Stimulated activated CD8-positive, alpha-beta memory T cell treated with anti-CD3 and anti-CD28 coated beads, Interleukin-2, amount 100 ng/mL, for 48 hours (primary cell): ENCODE measurements at places on chromosomes 7 and 10.

GRCh38 chr10:549391-549790 lies 140.1 kb downstream of the DIP2C start:
- DNase-seq: no peak

- no peak for DNase-seq
Observed at GRCh38 chr7:40092182-40092581, 42.2 kb downstream of the MPLKIP start.

DNA sequence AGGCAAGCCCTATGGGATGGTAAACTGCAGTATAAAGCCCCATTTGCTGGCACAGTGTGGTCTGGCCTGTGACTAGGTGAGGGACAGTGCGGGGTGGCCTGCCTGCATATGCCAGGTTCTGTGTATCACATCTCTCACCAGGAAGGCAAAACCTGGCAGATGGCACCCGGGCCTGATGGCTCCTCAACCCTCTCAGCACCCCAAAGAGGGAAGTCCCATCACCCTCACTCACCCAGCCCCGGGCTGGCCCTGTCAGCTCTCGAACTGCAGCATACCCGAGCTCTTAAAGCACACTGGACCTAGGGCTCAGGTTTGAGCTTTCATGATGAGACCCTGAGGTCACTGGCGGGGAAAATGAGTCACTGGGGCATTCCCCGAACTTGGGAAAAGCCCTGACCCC lies 130.5 kb downstream of the LHPP start:
- no peak for DNase-seq

DNA sequence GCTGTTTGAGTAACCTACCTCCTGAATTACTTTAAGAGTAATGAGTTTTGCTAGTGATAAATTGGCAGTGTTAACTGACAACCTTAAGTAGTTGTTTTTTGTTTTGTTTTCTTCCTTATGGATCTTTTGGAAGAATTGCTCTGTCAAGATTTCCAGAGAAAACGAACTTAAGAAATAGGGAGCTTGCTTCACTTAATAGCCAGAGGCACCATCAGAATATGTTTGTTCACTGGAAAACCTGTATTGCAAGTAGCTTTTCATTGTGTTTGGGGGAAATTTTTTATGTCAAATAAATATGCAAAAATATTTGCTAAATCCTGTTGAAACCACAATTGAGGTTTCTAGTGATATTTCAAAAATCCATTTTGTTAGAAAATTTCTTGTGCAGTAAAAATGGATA lies 65.5 kb upstream of the PAPSS2 start:
- DNase-seq: no peak

DNA sequence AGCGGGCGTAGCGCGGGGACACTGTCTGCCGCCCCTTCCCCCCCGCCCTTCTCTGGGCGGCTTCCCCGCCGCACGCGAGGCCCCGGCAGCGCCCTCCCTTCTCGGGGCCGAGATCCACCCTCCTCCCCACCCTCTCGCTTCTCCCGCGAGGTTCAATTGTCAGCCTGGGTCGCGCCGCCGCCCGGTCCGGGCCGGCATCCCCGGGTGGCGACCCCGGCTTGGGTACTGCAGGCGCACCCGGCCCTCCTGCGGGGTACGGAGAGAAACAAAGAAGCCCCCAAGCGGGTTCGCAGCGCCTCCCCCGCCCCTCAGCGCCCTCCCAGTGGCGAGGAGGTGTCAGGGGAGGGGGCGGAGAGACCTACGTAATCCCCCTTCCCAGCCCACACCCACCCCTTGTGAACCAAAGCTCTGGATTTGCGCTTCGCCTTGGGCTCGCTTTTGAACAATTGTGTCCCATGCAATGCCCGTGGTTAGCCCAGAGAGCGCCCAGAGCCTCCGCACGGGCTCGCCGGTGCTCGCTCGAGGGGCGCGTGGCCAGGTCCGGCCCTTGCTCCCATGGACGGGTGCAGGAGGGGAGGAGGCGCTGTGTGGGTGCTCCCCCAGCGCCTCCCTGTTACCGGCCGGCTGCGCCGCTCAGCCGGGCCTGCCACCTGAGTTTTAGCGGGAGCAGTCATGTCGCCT lies 634 bp downstream of the HECW1 start:
- no peak for DNase-seq

- DNase-seq: no peak
Observed at GRCh38 chr7:132558815-132559214, 17.5 kb downstream of the PLXNA4 start.

- DNase-seq: no peak
Observed at GRCh38 chr7:29284696-29285443, 90.3 kb downstream of the CHN2 start.

DNA sequence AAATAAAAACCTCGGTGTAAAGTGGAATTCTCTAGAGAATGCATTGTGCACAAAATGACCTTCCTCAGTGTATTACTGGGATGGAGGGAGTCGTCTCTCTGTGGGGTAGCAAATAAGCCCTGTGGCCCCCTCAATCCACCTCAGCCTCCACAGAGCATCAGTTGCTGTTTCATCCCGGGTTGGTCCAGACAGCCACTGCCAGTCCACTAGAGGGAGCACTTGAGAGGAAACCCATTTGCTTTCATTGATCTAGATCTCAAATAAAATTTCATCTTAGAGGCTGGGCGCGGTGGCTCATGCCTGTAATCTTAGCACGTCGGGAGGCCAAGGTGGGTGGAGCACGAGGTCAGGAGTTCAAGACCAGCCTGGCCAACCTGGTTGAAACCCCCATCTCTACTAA lies 1128.7 kb downstream of the CNTNAP2 start:
- no peak for DNase-seq

GRCh38 chr7:24884401-24884800 lies 95.6 kb downstream of the OSBPL3 start:
- DNase-seq: no peak

DNA sequence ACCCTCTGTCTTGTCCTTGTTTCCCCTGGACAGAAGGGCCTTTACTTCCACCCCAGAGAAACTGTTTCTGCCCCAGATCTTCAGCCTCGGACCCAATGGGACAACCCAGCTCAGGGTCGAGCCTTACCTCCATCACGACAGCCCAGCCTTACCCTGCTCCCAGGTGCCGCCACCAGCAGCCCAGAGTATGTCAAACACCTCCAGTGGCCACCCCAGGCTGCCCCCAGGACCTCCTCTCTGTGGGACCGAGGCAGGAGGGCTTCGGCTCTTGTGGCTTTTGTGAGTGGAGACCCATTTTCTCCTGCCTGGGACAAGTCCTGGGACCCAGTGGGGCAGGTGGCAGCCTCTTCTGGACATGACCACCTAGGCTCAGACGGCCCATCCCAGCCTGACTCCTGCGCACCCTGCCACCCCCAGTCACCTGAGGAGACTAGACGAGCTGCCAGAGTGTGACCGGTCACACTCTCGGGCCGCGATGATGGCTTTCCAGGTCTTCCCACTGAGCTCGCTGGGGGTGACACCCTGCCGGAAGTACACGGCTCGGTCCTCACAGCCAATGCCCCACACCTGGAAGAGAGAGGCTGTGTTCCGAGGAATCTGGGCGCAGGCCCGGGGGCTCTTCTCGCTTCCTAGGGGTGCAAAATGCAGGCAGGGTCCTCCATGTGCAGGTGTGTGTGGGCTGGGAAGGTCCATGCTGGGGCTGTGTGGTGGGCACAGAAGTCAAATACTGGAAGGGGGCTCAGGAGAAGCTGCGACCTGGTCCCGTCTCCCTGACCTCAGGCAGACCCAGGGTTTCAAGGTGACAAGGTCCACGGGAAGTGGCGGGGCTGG lies 15.5 kb downstream of the TECPR1 start:
- no peak for DNase-seq

- no peak for DNase-seq
Observed at GRCh38 chr10:54800741-54801421, at the start of gene PCDH15. PCDH15 (minus strand) TSS chr10:54801231; CDS start chr10:54664262, 136,969 bp downstream.

DNA sequence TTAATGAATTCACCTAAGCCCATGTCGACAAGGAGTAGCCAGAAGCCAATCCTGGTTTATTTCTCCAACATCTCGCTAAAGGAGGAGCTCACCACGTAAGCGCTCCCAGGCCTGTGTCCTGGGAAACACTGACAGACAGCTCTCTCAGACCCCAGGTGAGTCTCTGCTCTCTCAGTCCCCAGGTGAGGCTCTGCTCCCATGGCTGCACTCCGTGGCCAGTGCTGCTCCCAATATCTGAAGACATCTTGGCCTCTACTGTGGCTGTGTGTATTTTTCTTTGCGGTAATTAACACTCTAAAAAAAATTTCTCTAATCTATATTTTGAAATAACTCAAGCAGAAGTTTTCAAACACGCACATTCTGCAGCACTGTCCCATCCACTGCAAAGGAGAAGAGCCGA lies 564.5 kb downstream of the PTPRN2 start:
- no peak for DNase-seq

DNA sequence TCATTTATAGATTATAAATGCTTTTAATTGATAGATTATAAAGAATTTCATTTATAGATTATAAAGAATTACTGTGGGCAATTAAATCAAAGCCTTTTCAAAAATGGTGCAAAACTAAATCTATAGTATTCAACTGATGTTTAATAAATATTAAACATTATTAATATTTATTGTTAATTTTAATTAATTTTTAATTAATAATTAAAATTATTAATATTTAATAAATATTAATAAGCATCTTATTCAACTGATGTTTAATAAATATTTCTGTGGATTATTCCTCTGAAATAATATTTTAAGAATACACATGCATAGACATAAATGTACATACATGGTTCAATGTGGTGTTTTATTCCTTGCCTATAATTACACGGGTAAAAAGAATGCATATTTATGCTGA lies 346.8 kb downstream of the PCDH15 start:
- DNase-seq: no peak

DNA sequence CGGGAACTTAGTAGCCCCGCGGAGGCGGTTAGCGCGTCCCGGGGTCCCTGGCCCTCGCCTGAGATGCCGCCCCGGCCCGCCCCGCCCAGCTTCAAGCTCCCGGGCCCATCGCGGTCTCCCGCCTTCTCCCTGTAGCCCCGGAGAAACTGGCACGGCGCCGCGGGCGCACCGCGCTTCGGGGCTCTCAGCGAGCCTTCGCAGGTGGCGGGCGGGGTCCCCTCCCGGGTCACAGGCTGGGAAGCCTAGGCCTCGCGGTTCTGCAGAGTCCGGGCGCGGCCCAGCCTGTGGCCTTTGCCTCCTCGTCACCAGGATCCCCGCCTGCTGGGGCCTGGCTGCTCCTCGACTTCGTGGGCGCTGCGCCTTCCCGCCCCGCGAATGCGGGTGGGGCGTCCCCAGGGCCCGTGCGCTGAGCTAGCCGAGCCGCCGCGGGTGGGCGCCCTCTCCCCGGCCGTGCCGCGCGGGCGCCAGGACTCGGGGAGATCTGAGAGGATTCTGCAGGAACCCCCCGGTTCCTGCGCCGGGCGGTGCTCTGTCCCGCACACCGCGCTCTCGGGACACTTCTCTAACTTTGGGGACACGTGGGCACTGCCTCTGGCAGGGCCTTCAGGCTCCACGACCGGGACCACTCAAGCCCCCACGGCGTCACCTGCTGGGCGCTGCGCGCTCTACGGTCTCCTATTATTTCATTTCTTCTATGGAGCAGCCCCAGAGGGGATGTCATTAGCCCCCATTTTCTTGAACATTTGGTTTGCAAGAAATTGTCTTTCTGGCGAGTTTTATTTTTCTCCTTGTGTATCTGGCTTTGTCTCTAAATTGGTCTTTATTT lies 682 bp upstream of the RGS10 start:
- DNase-seq: peak; percentile 45

GRCh38 chr10:88281592-88282347 lies 301.3 kb downstream of the RNLS start:
- no peak for DNase-seq

GRCh38 chr10:58570307-58570723 lies 57.6 kb downstream of the BICC1 start:
- no peak for DNase-seq

DNA sequence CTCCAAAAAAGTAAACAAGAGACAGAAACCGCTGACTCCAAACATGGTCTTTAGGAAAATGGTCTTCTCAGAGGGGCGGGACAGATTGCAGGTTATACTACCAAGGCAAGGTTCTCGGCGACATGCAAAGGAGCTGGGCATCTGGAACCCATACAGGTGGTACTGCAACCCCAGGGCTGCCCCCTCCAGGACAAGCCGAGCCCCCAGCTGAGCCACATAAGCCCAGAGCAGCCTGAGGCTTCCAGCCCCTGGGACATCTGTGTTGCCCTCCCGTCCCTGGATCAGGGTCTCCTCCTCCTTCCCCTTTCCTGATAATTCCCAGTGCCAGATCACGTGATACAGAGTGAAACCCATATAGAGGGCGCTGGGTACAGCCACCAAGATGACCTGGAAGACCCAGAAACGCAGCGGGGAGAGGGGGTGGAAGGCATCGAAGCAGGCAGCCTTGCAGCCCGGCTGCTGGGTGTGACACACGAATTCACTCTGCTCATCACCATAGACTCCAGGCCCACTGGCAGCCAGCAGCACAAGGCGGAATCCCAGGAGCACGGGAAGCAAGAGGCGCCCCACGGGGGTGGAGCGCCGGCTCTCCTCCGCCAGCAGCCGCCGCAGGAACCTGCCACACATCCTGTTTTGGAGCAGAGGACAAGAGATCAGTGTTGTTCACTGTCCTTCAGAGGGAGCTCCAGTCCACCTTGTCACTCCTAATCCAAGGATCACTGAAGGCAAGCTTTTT lies at the start of gene GJC3:
Gene GJC3 (minus strand): TSS at position 627 of the 736 bp plus-strand sequence. CDS start 0 bp downstream, at position 627.
- peak; percentile 16 for DNase-seq

GRCh38 chr10:97708976-97709946 lies 4.3 kb upstream of the MARVELD1 start:
- no peak for DNase-seq

DNA sequence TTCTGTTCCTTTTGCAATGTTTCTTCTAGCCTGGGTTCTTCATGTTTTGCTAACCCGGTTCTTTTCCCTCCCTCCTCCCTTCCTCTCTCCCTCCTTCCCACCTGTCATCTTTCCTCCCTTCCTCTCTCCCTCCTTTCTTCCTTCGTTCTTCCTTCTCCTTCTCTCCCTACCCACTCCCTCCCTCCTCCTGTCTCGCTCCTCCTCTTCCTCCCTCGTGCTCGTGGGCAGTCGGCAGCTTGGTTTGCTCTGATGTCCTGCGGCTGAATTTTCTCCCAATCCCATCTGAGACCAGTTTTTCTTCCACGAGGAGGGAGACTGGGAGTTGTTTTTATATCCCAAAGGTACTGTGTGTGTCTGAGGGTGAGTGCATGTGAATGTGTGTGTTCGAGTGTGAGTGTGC lies 43.6 kb upstream of the DIP2C start:
- no peak for DNase-seq

- DNase-seq: no peak
Observed at GRCh38 chr7:142562688-142563087, 186.6 kb upstream of the PRSS1 start.
